T-helper 17 cell (primary cell): ENCODE measurements at places on chromosomes 12 and 14.

DNA sequence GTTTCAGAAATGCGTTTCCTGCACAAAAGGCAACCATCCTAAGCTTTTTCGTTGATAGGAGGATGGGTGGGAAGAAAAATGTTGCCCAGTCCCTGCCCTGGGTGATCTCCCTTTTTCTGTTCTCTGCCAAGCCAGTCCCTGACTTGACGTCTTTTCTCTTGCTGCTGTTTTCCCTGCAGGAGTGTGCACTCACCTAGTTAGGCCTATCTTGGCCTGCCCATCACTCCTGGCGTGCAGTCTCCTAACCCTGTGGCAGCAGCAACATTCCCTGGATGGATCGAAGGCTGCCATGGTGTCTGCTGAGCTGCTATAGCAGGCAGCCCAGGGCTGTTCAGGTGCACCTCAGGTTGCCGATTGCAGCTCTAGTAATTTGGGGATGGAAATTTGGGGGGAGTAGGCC is 1.2 kb downstream of the UNC119B start:
- no peak for DNase-seq

GRCh38 chr14:30884901-30885300 is 10.5 kb downstream of the COCH start:
- DNase-seq: no peak

DNA sequence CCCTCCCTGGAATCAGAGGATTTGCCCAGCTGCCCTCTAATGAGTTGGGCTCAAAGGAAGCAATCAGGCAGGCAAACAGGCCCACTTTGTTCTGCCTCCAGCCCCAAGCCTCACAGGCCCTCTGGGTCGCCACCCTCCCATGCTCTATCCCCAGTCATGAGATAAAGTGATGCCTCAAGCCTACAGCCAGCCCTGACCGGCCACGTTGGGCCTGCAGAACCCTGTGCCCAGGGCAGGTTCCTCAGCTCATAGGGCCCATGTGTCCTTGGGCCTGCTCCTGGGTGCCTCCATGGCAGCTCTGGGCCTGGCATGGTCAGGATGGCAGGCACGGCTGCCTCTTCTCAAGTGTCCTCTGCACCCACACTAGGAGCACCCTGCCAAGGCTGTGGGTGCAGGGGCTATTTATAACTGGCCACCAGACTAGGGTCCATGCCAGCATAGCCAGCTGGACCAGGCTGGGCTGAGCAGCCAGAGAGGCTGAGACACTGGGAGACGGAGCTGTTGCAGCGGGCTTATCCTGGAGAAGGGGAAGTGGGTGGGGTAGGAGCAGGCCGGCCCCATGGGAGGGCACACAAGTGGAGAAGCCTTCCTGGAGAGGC is 20.2 kb downstream of the HDAC7 start:
- DNase-seq: no peak

DNA sequence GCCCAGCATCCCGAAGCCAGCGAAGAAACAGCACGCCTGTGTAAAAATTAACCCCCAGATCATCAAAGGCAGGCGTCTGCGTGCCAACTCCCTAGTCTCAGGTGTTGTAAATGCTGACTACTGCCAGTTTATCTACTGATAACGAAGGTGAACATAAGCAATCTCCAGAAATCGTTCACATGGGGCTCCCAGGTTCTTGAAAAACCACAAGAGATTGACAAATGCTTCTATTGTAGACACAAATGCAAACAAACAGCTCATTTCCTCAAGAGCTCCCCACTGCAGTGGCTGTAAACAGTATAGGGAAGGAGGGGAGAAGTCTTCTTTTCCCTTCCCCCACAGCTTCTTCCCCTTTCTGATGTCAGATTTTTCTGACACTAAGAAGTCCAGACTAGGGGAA is 5.3 kb upstream of the PLEKHG3 start:
- no peak for DNase-seq

DNA sequence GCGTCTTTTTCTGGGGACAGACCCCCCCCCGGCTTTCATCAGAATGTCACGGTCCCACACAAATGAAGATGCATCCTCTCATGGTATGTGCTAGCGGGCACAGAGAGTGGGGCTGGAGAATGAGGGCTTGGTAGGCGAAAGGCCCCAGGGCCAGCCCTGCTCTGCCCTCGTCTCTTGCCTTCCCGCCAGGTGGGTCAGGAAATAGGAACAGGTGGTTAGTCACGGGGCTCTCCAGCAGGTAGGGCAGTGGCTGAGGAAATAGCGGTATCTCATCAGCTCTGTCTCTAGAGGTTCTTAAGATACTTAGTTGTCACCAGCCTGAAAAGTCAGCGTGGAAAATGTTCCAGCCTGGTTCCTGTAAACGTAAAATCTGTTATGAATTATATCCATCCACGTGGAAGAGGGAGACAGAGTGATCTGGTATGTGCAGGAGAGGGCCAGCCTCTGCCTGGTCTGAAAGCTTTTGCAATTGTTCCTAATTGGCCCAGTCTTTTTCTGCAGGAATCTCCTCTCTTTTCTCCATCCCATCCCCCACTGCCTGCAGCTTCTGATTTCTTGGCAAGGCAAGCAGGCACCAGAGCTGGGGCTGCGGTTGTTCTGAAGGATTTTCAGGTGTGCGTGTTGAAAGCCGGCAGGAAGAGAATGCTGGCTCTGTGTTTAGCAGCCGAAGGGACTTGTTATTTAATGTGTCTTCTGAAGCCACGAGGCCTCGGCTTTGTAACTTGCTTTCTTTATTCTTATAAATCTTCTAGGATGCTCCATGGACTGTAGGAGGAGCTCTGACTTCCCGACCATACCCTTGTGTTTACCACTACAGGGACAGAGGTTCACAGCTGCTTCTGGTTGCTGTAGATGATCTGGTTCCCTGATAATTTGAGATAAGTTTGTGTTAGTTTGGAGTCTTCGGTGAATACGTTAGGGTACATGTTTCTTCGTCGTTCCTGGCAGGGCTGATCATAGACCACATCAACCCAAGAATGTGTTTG is 131.1 kb downstream of the CACNA1C start:
- DNase-seq: no peak

DNA sequence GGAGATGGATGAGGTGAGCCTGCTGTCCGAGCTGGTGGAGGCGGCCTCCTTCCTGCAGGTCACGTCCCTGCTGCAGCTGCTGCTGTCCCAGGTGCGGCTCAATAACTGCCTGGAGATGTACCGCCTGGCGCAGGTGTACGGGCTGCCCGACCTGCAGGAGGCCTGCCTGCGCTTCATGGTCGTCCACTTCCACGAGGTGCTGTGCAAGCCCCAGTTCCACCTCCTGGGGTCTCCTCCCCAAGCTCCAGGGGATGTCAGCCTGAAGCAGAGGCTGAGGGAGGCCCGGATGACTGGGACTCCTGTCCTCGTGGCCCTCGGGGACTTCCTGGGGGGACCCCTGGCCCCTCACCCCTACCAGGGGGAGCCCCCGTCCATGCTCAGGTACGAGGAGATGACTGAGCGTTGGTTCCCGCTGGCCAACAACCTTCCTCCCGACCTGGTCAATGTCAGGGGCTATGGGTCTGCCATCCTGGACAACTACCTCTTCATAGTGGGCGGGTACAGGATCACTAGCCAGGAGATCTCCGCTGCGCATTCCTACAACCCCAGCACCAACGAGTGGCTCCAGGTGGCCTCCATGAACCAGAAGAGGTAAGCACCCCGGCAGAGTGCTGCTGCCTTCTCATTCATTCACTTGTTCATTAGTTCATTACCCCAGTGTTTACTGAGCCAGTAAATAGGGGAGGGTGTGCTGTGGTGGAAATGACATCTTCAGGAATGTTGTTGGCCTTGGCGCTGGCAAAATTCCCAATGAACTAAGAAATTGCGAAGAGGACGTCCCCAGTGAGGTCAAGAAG is 774 bp upstream of the MANSC4 start:
- DNase-seq: peak; percentile 13

GRCh38 chr12:111384596-111384995 is 15.7 kb upstream of the PHETA1 start:
- DNase-seq: no peak

DNA sequence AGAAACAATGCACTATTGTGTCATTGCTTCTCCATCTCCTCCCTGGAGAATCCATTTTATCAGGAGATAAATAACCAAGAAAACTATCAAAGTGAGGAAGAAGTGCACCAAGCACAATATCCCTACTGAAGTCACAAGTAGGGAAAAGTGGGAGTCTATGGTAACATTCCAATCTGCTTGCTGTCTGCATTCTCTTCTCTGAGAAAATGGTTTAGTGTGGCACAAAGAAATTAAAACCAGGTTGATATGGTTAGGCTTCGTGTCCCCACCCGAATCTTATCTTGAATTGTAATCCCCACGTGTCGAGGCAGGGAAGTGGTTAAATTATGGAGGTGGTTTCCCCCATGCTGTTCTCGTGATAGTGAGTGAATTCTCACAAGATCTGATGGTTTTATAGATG is 209.7 kb downstream of the PRKD1 start:
- DNase-seq: no peak

GRCh38 chr12:56358836-56359532 is 923 bp downstream of the STAT2 start:
- DNase-seq: no peak

- DNase-seq: no peak
These were observed 172.8 kb downstream of the DAD1 start for GRCh38 chr14:22416193-22416592.

- DNase-seq: no peak
These were observed 91.8 kb downstream of the EML1 start for GRCh38 chr14:99884834-99885648.

DNA sequence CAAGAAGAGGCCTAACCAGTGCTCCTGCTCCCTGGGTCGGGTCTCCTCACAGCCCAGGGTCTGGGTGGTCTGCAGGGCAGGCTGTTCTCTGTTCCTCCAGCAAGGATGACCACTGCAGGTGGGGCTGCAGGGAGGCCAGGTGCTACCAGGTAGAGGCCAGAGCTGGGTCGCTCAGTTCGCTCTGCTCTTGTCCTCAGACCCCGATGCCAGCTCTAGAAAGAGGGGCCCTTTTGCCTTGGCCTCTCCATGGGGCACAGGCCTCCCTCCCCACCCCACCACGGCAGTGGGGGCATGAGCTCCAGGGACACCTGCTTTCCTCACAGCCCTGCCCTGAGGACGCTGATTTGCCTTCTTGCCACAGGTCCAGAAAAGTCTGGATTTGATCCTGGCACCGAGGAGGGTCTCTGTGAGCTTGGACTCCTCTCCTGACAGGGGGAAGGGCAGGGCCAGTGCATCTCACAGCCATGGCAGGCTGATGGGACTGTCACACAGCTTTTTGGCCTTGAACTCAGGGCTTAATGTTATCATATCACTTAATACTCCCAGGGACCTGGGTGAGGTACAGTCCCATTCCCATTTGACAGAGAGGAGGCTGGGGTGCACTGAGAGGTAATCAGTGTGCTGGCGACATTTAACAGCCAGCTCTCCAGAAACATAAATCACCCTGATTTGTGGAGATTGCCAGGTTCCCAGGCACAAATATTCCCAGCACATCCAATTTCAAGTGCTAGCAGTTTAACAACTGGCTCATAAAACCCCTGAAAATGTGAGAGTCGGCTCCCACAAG is 273.0 kb upstream of the SFSWAP start:
- no peak for DNase-seq

- DNase-seq: no peak
These were observed 42.8 kb upstream of the CORO1C start for GRCh38 chr12:108773798-108774788.

DNA sequence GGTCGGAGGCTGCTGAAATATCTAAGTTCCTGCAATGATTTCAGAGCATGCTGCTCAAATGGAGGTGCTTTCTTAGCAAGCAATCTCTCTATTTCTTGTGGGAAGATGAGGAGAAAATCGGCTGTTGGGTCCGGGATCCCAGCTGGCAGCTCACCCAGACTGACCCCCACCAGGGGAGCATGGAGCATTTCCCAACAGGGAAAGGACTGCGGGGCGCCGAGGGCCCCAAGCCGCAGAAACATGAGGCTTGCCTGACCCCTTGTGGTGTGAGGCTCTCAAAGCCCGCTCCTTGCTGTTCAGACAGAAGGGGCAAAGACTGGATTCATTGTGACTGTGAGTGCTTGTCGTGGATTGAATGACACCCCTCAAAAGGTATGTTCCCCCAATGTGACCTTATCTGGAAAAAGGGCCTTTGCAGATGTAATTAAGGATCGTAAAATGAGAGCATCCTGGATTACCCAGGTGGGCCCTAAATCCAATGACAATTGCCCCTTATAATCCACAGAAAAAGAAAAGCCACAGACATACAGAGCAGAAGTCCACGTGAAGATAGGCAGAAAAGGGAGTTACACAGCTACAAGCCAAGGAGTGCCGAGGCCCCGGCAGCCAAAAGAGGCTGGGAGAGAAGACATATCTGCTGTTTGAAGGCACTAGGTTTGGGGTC is 116.3 kb upstream of the VASH1 start:
- DNase-seq: no peak

DNA sequence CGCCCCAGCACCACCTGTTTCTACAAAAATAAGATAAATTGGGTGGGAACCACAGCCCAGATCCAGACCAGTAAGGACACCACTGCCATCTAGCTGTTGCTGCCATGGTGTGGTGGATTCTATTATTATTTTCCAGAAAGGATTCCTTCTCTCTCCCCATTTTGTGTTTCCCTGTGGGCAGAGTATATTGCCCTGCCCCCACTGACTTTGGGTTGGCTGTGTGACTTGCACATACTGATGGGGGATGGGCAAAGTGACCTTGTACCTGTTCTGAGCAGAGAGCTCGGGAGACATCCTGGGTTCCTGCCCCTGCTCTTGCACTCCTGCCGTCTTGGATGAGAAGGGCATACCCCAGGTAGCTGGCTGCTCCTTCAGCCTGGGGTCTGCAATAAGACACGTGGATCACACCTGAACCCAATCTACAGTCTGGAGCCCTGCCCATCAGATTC is 24.3 kb downstream of the MOAP1 start:
- DNase-seq: no peak

DNA sequence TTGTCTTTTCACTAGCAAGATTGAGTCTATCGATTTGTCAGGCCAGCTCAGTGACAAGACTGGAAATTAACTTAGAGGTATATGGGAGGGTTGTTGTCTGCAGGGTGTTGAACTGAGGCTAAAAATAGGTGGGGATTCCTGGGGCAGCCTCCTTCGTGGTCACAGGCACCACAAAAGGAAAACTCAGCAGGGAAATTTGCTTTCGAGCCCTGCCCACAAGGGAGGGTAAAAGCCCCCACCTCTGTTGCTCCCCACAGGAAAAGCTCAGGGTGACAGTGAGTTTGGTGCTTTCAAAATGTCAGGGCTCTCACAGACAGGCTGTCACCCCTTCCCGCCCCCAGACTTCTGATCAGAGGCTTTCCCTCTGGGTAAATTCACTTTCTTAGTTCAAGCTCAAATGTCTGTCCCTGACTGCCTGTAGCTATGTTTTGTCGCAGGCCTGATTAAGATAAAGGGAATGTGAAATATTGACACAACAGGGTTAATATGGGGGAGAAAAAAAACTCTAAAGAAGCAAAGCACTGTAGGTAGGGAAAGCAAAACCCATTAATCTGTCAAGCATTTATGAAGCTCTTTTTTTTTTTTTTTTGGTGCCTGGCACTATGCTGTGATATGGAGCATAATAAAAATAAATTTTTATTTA is 11.7 kb upstream of the NFKBIA start:
- peak; percentile 69 for DNase-seq

DNA sequence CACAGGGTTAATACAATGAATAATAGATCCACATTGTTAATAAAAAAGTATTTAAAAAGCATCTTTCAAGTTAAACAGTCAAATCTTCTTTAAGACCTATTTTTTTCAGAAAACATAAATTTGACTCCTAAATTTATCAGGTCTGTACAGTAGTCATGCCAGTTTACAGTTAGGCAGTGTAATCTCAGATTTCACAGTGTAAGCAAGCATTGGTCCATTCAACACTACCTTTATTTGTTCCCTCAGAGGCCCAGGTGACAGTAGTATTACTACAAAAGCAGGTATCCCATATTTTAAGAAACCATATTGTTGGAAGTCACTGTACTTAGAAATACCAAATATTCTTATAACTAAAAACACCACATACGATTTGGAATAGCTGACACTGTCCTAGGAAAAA is 6.1 kb downstream of the ATP2B1 start:
- DNase-seq: no peak
